ENCODE measurements at places on chromosomes 7 and 10. TPM values are rescaled to one million over a fixed set of nuclear protein-coding genes. Genes with fewer than 3 reads are reported as not detected.

LRMDA gene
- total RNA-seq, result 14.1 TPM

ASAH2 gene
- total RNA-seq, result 0.70 TPM

RBP3 gene
- total RNA-seq, result not detected

WASHC2C gene
- 19.2 TPM for total RNA-seq

CCAR1 gene
- total RNA-seq, result 41.8 TPM

RAPGEF5 gene
- 50.5 TPM for total RNA-seq

HMX2 gene
- total RNA-seq, result not detected

SAMD9L gene
- total RNA-seq, result 2.8 TPM

NXPH1 gene
- not detected for total RNA-seq

ZNF804B gene
- not detected for total RNA-seq

GRCh38 chr7:5689118-5689517 is 92.3 kb downstream of the RNF216 start:
- no peaks in the 10 kb centered on the region for H3K27me3 ChIP-seq
- H3K4me3 ChIP-seq, result no peak overlapping the region
- H3K36me3 ChIP-seq, result no peaks in the 10 kb centered on the region

GRCh38 chr10:77970869-77971803 is 44.6 kb upstream of the DLG5 start:
- DNase-seq, result no peak
- peaks cover 24% of the 10 kb centered on the region for H3K4me1 ChIP-seq
- H3K36me3 ChIP-seq, result no peaks in the 10 kb centered on the region
- no peaks in the 10 kb centered on the region for H3K27me3 ChIP-seq
- H3K4me3 ChIP-seq, result no peak overlapping the region

GRCh38 chr10:79079490-79080355 is 11.0 kb downstream of the ZMIZ1 start:
- DNase-seq, result no peak
- H3K4me3 ChIP-seq, result no peak overlapping the region
- peaks cover 99% of the 10 kb centered on the region for H3K4me1 ChIP-seq

DNA sequence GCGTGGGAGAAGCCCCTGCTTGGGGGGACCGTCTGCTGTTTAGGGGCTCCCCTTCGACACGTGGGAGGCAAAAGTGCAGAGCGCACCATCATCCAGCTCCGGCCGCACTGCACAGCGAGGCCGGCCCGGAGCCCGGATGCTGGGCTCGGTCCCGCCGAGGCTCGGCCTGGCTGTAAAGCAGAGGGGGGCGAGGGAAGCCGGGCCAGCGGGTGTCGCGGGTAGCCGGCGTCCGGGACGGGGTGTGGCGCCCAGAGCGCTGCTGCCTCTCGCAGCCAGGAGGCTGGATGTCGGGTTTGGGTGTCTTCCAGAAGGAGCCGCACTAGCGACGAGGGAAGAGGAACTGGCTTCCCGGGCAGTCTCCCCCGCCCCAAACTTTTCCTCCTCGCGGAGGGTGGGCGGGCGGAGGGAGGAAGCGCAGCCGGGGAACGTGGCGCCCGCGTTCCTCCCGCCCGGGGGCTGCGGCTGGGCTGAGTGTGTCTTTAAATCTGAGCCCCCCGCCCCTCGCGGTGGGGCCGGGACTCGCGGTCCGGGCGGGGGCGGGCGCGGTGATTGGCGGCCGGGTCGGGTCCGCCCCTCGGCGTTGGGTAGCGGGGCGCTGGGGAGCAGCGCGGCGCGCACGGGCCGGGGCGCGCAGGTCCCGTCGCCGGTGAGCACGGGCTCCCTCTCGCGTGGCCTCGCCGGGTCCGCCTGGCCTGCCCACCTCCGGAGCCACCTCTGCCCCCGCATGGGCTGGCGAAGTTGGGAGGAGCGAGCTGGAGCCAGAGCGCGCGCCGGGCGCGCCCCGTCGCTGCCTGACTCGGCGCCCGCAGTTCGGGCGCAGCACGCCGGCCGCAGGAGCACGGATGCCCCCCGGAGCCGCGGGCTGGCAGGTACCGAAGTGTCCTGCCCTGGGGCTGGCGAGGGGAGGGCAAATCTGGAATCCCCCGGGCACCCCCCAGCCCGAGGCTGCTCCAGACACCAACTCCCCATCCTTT is at the start of gene PALD1:
Gene PALD1 (plus strand): TSS at position 577 of the 974 bp plus-strand sequence. CDS start 47,185 bp downstream, outside the sequence.
- peak within 1 kb of the TSS; percentile 61 for H3K27ac ChIP-seq
- H3K36me3 ChIP-seq, result no peaks in the 10 kb centered on the region
- H3K4me3 ChIP-seq, result peak within 1 kb of the TSS; percentile 87
- no peaks in the 10 kb centered on the region for H3K27me3 ChIP-seq
- H3K4me1 ChIP-seq, result peaks cover 49% of the 10 kb centered on the region

DNA sequence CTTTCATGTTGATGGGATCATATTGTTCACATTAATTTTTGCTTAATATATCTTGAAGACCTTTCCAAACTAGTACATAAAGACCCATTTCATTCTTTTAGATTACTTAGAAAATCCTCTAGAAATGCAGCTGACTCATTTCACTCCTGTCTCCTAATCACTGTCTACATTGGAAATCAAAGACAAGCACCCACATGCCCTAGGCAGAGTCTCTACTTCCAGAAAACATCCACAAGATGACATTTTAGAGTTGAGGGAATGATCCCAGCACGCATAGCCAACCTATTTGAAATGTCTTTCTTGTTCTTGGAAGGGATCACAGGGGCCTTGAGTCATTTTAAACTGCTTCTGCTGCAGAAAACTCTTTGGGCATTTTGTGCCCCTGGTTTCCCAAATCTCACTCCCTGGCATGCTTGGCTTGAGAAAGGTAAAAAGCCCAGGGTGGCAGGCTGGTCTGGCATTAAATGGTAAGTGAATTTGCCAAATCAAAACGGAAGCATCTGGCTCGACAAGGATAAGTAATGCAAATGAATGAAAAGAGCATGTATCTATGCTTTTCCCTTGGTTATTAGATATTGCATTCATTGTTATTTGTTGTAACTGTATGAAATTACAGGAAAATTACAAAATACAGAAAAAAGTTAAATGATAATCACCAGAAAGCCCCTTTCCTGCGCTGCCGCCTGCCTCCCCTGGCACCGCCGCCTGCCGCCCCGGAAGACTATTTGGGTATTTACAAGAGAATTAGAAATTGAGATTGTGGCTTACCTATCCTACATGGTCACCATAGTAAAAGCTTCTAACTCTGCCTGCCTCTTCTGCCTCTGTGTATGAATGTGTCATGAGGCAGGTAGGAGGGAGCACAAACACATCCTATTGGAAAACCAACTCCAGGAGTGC is 225.3 kb downstream of the PTEN start:
- H3K4me3 ChIP-seq, result no peak overlapping the region
- no peaks in the 10 kb centered on the region for H3K27me3 ChIP-seq
- no peaks in the 10 kb centered on the region for H3K36me3 ChIP-seq
- H3K27ac ChIP-seq, result peak overlapping the region; percentile 39

DNA sequence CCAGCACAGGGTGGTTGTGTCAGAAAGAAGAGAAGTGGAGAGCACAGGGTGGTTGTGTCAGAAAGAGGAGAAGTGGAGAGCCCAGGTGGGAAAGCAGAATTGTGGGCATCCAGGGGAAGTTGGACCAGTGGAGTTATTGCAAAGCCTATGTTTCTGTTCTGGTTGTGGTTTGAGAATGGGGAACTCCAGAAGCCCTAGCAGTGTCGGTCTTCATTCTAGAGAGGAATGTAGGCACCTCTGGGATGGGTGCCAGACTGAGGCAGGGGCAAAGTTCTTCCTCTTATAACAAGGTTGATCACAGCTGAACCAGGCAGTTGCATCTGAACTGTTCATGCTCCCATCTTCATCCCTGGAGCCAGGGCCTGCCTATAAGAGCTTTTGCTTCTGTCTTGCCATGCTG is 954 bp downstream of the FSCN3 start:
- H3K36me3 ChIP-seq, result peaks cover 11% of the 10 kb centered on the region
- DNase-seq, result no peak
- no peak overlapping the region for H3K27ac ChIP-seq
- H3K4me1 ChIP-seq, result peaks cover 3% of the 10 kb centered on the region
- H3K4me3 ChIP-seq, result no peak overlapping the region

DNA sequence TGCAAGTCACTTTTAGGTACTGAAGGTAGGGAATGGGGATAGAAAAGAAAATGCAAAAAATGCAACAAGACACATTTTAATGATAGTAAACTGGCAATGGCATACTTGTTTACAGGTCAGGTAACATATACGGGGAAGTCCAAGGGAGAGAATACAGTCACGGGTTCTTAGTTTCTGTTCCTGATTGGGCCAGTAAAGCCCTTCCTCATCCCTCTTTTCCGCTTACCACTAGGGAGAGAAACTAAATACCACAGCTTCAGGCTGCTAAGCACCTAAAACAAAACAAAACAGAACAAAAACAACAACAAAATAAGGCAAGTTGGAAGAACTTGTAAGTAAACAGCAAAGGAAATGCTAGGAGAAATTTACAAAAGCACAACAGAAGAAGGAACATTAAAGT is 65.2 kb upstream of the OGDHL start:
- no peaks in the 10 kb centered on the region for H3K4me1 ChIP-seq
- H3K27ac ChIP-seq, result no peak overlapping the region
- H3K36me3 ChIP-seq, result no peaks in the 10 kb centered on the region
- no peaks in the 10 kb centered on the region for H3K27me3 ChIP-seq

DNA sequence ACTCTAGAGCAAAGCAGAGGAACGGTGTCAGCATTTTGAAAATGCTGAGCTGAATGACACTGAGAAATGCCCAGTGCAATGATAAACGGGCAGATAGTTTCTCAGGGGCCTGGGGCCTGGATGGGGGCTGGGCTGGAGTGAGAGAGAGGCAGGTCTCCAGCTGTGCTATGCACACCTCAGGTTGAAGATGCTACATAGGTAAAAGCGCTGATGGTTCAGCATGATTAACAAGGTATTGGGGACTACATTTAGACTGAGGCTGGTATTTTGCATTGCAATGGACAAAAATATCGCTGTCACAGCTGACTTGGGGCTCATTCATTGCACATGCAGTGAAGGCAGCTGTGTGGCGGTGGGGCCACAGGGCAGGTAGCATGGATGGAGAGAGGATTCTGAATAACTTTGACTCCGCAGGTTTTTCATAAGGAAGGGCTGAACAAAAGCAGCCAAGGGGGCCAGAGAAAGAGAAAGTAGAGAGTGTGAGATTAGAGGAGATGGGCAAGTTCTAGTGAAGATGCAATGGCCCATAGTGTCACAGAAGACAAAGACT is 290.8 kb upstream of the ZNF32 start:
- peaks cover 9% of the 10 kb centered on the region for H3K4me1 ChIP-seq
- H3K36me3 ChIP-seq, result no peaks in the 10 kb centered on the region
- H3K27ac ChIP-seq, result no peak overlapping the region
- no peak for DNase-seq
- no peak overlapping the region for H3K4me3 ChIP-seq

DNA sequence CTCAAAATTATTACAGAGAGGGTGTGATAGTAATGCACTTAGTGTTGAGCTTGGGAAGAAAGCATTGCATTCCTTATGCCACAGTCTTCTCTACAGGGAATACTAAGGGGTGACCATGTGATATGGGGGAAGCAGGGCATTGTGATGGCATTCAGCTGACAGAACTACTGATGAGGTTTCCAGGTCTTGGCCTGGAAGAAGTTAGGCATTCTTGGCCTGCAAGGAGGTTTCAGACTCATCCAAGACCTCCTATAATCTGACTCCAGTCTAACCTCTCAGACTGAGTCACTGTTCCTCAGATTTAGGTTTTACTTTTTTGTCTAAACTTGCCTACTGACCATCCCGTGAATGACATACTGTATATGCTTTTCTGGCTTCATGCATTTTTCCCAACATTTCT is 7.9 kb downstream of the STMP1 start:
- no peaks in the 10 kb centered on the region for H3K27me3 ChIP-seq
- no peak for DNase-seq
- peak overlapping the region; percentile 44 for H3K27ac ChIP-seq
- H3K4me3 ChIP-seq, result no peak overlapping the region
- H3K4me1 ChIP-seq, result peaks cover 71% of the 10 kb centered on the region

- H3K27ac ChIP-seq, result no peak overlapping the region
- H3K27me3 ChIP-seq, result no peaks in the 10 kb centered on the region
- H3K36me3 ChIP-seq, result no peaks in the 10 kb centered on the region
- no peak for DNase-seq
Observed at GRCh38 chr7:115980159-115980558, 50.4 kb downstream of the TFEC start.

- H3K36me3 ChIP-seq, result no peaks in the 10 kb centered on the region
- no peaks in the 10 kb centered on the region for H3K27me3 ChIP-seq
- no peak for DNase-seq
- no peak overlapping the region for H3K27ac ChIP-seq
- no peaks in the 10 kb centered on the region for H3K4me1 ChIP-seq
Observed at GRCh38 chr10:114962441-114962840, 24.4 kb downstream of the TRUB1 start.

DNA sequence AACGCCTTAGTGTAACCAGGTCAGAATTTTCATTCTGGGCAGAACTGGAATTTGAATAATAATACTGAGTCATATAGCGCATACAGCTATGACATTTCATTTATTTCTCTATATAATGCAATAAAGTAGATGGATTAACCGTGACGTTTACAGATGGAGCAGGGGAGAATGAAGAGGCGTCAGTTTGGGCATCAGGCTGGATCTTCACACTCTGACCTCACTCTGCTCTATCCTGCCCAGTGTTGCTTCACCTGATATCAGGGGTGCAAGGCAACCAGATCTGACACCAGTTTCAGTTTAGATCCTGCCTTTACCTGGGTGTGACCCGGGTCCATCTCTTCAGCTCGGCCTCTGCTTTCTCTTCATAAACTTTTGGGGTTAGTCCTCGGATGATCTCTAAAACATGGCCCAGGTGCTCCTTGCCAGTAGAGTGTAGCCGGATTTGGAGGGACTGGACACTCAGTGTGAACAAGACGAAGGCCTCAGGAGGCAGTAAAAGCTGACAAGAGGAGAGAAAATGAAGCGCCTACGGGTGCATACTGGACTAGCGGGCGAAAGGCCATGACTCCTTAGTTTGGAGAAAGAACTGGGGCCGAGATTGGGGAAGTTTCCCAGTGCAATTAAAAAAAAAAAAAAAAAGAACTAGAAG is 1.4 kb upstream of the ZYX start:
- no peak for DNase-seq
- H3K4me1 ChIP-seq, result peaks cover 71% of the 10 kb centered on the region
- peak overlapping the region; percentile 93 for H3K27ac ChIP-seq
- no peaks in the 10 kb centered on the region for H3K36me3 ChIP-seq

GRCh38 chr7:17369691-17370426 is 71.4 kb downstream of the AHR start:
- no peak for DNase-seq
- peaks cover 54% of the 10 kb centered on the region for H3K4me1 ChIP-seq
- H3K36me3 ChIP-seq, result no peaks in the 10 kb centered on the region

GRCh38 chr10:75226656-75227055 is 9.1 kb downstream of the COMTD1 start:
- no peak for DNase-seq
- H3K4me1 ChIP-seq, result peaks cover 28% of the 10 kb centered on the region
- H3K36me3 ChIP-seq, result peaks cover 12% of the 10 kb centered on the region
- peak overlapping the region; percentile 91 for H3K27ac ChIP-seq

DNA sequence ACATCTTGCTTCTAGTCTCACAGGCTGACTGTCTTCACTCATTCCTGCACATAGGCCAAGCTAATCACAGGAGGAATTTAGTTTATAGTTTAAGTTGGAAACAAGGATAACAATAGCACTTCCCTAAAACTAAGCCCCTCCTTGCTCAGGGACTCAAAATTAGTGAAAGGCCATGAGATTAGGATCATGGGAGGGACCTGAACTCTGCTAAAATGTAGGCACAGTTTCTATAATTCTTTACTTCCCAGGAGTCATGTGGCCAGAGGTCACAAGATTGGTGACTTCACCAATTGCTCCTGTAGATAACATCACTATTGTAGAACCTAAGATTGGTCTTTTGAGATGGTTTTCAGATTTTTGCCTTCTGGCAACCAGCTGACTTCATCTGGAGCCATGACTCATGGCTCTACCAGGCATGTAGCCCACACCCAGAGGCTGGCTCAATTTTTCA is 14.8 kb upstream of the UPP1 start:
- H3K36me3 ChIP-seq, result no peaks in the 10 kb centered on the region
- H3K27ac ChIP-seq, result no peak overlapping the region
- no peak for DNase-seq
- H3K4me3 ChIP-seq, result no peak overlapping the region
- H3K4me1 ChIP-seq, result no peaks in the 10 kb centered on the region
